Activated CD4-positive, alpha-beta T cell treated with anti-CD3 and anti-CD28 coated beads, Interleukin-2, amount 10 ng/mL, durations not matched to agents 7 days and 5 days (primary cell): ENCODE measurements at places on chromosomes 1 and 21. TPM values are rescaled to one million over a fixed set of nuclear protein-coding genes. Genes with fewer than 3 reads are reported as not detected.

SH2D5 gene
- total RNA-seq, result not detected

CYYR1 gene
- not detected for total RNA-seq

RAB7B gene
- not detected for total RNA-seq

OR6Y1 gene
- not detected for total RNA-seq

PADI2 gene
- 0.05 TPM for total RNA-seq

GNG4 gene
- 0.42 TPM for total RNA-seq

DNA sequence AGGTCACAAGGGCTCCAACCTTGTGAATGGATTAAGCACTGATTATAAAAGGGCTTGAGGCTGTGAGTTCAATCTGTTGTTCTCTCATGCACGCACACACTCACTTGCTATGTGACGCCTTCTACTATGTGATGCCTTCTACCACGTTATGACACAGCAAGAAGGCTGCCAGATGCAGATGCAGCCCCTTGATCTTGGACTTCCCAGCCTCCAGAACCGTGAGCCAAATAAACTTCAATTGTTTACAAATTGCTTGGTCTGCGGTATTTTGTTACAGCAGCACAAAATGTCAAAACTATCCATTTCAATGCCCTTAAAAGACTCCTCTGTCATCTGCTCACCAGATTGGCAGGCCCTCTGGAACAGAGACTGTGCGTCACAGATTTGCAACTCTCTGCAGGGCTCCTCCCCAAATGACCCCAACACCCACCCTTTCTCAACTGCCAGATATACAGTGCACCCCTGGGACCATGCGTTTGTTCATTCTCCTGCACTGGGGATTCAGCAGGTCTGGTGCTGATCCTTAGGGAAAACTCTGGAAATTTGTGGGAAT is 47.8 kb upstream of the KANK4 start:
- no peak for DNase-seq

DNA sequence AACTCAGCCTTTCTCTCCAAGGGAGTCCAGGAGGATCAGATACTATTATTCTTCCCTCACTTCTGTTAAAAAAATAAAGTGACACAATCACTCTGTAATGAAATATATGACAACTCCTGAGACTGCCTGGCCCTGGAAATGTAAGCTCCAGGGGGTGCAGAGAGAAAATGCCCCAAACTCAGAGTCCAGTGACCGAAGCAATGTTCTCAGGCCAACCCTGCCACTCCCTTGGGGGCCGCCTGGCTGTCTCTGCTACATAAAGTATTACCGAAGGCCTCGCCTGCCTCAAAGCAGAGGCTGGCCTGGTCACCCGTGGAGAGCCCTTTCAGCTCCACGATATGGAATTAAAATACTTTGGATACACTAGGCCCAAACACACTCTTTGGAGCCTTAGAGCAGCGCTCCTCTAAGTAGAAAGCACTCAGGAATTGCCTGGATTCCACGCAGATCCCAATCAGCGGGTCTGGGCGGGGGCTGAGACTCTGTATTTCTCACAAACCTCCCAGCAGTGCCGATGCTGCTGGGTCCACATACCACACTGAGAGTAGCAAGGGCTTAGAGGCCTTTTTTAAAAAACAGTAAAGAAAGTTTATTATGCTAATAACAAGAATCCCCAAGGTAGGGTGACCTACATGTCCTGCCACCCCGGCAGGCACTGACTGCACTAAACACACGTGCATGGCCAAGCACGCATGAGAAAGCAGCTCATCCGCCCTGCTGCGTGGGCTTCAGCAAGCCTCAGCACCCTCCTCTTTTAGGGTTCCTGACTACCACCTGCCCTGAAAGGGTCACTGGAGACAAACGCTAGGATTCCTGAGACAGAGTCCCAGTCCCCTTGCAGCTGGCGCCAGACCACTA is 31.1 kb downstream of the TMCO4 start:
- DNase-seq, result no peak

DNA sequence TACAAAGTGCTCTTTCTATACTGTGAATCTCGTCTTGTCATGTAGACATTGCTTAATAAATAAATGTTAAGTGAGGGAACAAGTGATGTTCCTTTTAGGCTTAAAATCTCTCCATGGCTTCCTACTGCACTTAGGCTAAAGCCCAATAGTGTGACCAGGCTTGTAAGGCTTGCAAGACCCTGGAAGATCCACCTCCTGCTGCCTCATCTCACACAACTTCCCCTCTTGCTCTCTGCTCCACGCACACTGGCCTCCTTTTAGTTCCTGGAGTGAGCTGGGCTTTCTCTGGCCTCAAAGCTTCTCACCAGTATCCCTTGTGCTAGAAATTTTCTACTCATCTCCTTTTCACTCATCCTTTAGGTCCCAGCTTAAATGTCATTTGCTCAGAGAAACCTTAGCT is 41.5 kb upstream of the DIPK1A start:
- DNase-seq, result no peak

DNA sequence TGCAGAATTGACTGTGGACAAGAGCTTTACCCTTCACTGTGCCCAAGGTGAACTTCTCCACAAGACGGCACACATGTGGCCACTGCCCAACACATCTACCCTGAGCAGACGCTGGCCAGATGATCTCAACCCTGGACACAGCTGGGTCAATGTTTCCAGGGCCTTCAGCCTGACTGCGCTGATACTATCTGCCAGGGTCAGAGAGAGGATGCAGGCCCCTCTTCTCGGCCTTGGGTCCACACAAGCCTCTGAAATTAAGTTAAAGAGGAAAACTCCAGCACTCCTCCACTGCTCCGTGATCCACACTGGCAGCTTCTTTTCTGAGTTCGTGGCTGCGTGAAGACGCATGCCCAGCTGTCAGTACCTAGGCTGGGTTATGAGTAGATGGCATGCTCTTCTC is 58.1 kb downstream of the GLIS1 start:
- no peak for DNase-seq

DNA sequence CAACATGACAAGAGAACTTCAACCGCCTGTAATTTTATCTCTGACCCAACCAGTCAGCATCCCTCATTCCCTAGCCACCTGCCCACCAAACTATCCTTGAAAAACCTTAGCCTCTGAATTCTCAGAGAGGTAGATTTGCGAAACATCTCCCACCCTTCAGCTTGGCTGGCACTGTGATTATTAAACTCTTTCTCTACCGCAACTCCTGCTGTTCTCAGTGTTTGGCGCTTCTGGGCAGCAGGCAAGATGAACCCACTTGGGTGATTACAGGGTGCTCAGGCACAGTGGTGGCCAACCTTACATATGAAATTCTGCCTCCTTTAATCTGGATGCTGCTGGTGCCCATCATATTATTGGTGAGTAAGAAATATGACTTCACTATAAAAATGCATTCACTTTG is 22.1 kb downstream of the CCDC190 start:
- no peak for DNase-seq

- DNase-seq, result no peak
These were observed 18.9 kb upstream of the NID1 start for GRCh38 chr1:236083650-236084385.

- DNase-seq, result peak; percentile 12
These were observed 31.9 kb downstream of the MROH9 start for GRCh38 chr1:170967042-170967910.

- DNase-seq, result no peak
These were observed 50.0 kb upstream of the NPL start for GRCh38 chr1:182739545-182739944.

DNA sequence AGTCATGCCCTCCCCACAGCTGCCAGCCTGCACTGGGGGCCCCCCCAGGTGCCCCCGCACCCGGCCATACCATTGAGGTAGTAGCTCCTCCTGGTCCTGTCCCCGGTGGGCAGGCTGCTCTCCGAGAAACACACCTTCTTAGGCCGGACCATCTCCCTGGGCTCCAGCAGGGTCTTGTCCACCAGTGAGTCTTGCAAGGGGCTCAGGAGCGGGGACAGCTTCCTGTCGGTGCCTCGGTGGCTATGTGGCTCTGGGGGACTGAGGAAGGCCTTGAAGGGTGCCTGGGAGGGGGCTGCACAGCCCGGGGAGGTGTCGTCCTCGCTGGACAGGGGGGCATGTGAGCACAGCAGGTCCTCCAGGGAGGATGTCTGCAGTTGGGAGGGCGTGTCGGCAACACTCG is 12.9 kb upstream of the FTCD start:
- DNase-seq, result no peak

- DNase-seq, result no peak
These were observed 35.6 kb upstream of the NEK7 start for GRCh38 chr1:198121056-198121826.

DNA sequence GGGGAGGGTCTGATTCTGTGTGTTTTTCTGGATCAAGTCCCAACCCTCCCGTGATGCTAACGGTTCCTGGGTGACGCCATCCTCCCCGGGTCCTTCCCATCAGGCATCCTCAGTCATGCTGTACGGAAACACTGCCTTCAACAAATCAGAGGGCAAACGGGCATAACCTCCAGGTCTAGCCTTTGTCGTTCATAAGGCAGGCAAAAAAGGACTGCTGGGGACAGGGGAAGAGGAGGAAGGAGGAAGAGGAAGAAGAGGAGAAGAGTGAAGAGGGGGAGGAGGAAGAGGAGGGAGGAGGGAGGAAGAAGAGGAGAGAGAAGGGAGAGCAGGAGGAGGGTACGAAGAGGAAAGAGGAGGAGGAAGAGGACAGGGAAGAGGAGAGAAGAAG is 84.4 kb downstream of the ITPKB start:
- no peak for DNase-seq

GRCh38 chr1:43711049-43711448 is 3.7 kb downstream of the ST3GAL3 start:
- DNase-seq, result no peak

- DNase-seq, result peak; percentile 31
These were observed 88.4 kb downstream of the LRRC8C start for GRCh38 chr1:89721351-89721750.

- DNase-seq, result no peak
These were observed 452.9 kb downstream of the LMO4 start for GRCh38 chr1:87781554-87781953.

DNA sequence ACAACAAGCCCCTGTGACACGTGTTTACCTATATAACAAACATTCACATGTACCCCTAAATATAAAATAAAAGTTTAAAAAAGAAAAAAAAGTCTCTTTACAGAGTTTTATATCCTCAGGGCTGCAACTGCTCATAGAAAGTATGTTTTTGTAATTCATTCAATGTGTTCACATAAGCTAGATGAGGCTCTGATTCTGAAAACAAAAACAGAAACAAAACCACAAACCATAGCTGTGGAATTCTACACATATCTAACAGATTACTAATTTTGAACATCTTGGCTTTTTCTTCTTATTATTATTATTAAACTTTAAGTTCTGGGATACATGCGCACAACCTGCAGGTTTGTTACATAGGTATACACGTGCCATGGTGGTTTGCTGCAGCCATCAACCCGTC is 579.6 kb upstream of the ZRANB2 start:
- no peak for DNase-seq

GRCh38 chr1:43321331-43321891 is 16.2 kb upstream of the MPL start:
- DNase-seq, result no peak

DNA sequence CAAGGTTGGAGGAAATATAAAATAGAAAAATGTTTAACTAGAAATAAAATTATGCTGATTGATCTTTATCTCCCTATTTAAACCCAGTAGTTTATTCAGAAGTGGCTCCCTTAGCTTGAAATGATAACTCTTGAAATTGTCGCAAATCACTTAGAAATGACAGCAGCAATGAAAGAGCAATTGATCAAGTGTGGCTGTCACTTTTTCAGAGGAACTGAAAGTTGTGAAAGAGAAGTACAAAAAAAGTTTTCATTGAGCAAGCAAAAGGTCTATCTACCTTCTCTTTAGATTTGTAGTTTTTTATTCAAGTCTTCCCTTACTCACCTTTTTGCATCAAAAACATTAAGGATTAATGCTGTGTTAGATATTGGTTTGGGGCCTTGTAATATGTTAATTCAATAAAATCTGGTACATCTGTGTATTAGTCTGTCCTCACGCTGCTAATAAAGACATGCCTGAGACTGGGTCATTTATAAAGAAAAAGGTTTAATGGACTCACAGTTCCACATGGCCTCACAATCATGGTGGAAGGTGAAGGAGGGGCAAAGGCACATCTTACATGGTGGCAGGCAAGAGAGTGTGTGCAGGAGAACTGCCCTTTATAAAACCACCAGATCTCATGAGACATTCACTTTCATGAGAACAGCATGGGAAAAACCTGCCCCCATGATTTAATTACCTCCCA is 48.3 kb downstream of the LRRC8C start:
- no peak for DNase-seq

GRCh38 chr1:36465731-36466369 is 1.7 kb upstream of the MRPS15 start:
- no peak for DNase-seq

- no peak for DNase-seq
These were observed 40.0 kb upstream of the RGS7 start for GRCh38 chr1:241396747-241397681.
